Activated T-helper 9 cell treated with anti-CD3 and anti-CD28 coated beads, Interleukin-2, amount 50 U/mL, for 16 hours (primary cell): ENCODE measurements at places on chromosomes 6 and 20.

DNA sequence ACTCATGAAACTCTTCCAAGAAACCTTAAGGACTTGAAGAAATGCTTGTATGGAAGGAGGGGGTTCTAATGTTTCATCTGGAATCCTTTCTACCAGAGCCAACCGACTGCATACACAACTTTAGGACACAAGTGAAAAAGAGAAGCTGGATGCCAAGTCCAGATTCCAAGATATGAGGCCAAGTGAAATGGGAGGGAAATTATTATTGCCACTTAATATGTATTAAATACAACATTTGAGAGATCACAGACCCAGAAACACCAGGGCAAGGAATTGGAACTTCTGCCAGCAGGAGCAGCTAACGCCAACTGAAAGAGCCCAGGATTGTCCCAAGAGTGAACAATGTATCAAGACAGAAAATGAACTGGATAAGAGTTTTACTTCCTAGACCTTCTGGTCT is 144.2 kb downstream of the ARHGAP18 start:
- DNase-seq = no peak

- no peak for DNase-seq
Observed at GRCh38 chr20:5374171-5374570, 57.4 kb upstream of the PROKR2 start.

- no peak for DNase-seq
Observed at GRCh38 chr20:25018425-25018824, 25.9 kb upstream of the APMAP start.

DNA sequence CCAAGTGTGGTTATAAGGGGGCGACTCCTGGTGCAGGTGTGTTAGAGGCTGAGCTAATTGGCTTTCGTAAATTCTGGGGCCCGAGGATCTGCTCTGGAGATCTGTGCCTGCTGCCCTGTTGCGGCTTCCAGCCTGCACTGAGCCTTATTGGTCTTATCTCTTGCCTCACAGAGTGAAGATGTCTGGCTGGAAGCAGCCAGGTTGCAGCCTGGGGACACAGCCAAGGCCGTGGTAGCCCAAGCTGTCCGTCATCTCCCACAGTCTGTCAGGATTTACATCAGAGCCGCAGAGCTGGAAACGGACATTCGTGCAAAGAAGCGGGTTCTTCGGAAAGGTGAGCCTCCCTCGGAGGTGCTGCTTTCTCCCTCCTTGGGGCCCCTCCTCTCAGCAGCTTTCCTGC is 20.0 kb downstream of the PRPF6 start:
- no peak for DNase-seq

- DNase-seq = no peak
Observed at GRCh38 chr6:151723152-151723551, 84.3 kb upstream of the ESR1 start.

DNA sequence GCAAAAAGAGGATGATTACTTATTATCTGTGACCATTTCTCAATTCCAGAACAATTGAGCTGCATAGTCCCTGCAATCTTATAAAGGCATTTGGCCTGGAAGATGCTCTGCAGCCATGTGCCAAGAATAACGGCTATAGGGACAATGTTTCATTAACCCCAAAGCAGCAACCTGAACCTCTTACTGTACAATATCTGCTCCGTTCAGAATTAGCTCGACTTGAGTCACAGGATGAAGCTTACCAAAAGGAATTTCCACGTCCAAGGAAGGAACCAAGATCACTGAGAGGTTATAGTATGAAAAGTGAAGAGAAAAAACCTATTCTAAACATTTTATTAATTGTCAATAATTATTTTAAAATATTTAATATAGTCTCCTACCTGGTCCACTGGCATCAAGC is 167.3 kb upstream of the GMDS start:
- DNase-seq = no peak

DNA sequence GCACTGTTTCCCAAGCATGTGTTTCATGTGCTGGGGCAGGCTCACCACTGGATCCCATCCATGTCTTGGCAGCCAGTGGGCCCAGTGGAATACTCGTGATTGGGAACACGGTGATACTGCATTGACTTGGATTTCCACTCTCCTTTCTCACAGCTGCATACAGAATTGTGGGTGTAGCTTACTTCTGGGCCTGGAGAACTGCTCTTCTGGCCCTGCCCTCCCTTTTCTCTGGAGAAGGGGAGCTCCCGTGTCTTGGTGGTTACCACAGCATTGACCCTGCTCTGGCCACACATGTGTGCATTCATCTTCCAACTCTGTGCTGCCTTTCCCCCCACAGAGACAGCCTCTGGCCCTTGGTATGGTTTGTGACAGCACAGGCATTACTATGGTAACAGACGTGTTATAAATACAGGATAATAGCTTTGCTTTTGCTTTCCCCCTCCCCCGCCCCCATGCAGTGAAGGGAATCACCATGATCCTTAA is 21.6 kb downstream of the SOBP start:
- DNase-seq = no peak

DNA sequence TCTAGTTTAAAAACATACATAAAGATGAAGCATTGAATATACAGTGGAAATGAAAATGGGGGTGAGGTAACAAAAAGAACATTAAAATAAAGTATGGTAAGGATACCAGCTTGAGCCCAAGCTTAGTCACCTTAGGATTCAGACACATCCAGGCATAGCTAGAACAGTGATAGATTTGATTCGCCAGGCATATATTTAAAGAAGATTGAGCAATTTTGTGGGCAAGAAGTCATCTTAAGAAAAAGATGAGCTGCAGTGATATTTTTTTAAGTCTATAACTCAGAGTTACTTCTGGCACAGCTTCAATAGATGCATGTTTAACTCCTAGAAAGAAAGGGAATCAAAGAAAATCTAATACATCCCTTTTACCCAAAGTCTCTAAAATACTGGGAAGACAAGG is 97.9 kb downstream of the BMP5 start:
- DNase-seq = no peak

DNA sequence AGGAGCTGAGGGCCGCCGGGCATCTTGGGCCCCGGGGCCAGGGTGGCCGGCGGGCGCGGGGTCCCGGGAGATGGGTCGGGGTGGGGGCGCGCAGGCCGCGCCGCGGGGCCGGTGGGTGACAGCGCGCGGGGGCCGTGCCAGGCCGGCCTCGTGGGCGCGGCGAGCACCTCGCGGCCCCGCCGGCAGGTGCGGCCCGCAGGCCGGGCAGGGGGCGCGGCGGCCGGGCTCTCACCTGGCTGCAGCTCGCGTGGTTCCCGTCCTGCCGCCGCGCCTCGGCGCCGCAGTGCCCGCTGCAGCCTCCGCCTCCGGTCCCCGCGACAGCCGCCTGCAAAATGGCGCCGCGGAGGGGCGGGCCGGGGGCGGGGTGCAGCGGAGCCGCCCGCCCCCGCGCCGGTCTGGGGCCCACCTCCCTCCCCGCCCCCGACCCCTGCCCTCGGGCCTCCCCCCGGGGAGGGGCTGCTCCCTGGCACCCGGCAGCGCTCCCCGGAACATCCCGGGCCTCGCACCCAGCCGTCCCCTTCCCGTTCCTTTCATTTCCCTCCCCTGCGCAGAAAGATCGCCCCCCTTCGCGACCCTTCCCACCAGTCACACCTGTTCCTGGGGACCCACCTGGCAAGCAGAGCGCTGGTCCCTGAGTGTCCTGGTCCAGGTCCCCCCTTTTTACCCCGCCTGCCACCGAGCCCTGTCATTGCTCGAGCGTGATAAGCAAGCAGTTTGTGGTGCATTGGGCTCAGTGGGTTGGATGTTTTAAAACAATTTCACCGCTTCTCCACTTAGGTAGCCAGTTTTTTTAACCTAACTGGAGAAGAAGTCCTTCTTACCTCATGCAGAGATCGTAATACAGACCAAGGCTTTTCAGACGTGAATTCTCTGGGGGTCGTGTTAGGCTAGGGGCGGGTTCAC is at the start of gene SLC23A2:
TSS of gene SLC23A2 (minus strand) at position 337 of the 903 bp plus-strand sequence. CDS start 68,948 bp downstream, outside the sequence.
- peak; percentile 48 for DNase-seq

DNA sequence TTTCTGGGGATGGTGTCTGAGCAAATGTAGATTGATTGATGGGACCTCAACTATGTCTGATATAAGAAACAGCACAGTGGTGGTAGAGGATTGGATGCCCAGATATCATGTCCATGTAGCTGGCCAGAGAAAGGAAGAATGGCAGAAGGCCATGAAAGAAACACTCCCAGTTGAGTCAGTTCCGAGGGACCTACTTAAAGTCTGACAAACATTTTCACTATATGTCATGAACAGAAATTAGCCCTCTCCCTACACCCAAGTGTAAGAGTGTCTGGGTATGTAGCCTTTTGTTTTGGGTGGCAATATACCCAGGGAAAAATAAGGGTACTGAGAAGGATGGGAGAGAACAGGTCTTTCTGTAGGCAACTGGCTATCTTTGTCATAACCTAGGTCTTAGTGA is 434.2 kb downstream of the BCKDHB start:
- no peak for DNase-seq

DNA sequence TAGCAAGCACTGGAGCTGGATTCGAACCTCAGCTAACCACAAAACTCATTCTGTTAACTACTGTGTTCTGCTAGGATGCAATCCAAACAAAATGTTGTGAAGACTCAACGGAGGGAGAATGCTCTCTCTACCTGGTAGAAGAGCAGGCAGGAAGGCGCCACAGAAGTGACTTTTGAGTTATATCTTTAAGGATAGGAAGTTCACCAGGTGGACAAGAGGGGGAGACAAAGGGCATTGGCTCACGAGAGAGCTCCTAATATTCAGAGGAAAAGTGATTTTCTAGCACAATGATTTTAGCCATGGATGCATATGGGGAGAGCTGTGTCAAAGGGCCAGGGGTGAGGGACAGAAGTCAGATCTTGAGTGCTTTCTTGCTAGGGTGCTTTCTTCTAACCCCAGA is 108.4 kb upstream of the MAFB start:
- no peak for DNase-seq

DNA sequence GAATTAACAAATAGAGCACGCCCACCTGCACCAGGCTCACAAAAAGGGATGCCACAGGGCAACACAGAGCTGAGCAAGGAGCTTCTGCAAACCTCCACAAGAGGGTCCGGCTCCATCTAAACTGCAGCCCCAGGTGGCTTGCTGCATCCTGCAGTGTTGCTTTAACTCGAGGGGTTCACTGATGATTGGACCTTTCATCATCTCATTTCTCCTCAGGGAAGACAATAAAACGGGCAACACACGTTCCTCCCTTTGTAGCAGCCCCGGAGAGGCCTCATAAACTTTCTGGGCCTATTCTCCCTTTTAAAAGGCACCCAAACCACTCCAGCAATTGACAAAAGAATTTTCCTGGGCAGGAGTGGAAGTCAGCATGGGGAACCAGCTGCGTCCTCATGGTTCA is 161.5 kb upstream of the CDH4 start:
- no peak for DNase-seq

DNA sequence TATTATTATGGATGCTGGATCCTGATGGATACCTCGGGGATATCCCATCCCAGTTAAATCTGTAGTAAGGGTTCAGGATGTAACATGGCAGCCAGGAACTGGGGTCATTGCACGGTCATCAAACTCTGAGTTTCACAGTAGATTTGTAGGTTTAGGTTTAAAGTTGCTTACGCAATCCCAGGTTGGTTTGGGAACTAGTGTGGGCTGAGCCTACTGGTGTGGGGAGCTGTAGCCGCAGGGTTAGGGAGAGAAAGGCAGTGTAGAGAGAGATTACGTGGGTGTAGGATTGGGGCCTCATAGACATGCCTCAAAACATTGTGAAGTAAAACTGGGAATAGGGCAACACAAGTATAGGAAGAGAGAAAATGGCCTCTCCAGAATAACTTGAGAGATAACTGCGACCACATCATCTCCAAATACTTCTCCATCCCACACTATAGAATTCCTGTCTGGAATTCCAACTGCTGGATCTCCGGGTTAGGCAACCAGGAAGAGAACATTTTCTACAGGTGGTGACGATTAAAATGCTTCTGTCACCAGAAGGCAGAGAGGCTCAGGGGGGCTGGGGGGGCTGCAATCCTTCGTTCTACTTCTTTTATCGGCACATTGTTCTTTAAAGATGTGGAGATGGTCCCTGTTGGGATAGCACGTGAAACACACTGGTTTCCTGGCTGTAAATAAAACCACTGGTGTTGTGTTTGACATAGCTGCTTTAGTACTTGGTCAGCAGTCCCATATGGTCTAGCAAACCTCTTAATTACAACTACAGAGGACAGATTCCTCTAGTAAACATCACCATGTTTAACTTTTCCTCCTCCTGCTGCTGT is 44.9 kb upstream of the TMEM170B start:
- no peak for DNase-seq

DNA sequence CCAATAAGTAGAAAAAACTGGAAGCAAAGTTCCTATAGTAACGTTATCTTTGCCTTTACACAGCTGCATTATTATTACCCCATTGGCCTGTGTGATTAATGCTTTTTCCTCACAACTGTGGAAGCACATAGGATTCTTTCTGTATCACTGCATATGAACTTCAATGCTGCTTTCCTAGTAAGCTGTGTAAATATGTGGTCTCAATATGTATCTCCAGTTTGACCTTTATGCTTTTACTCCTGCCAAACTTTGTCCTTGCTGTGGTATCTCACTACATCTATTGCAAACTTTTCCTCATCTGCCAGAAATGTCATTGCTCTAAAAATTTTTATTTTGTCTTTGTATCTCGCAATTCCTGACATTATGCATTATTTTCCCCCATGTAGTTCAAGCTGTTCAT is 168.6 kb downstream of the ZFAND3 start:
- no peak for DNase-seq
